ENCODE measurements at places on chromosomes 1 and 21. TPM values are rescaled to one million over a fixed set of nuclear protein-coding genes. Genes with fewer than 3 reads are reported as not detected.

LRRC38 gene
- total RNA-seq, result not detected

TESK2 gene
- 3.3 TPM for total RNA-seq

PEX19 gene
- total RNA-seq, result 48.8 TPM

OR6K3 gene
- not detected for total RNA-seq

ANKRD35 gene
- 2.1 TPM for total RNA-seq

SYT11 gene
- total RNA-seq, result 419 TPM

PEAR1 gene
- total RNA-seq, result 1.2 TPM

- H3K27ac ChIP-seq, result peak overlapping the region; percentile 18
- H3K4me3 ChIP-seq, result no peak overlapping the region
- H3K27me3 ChIP-seq, result peaks cover 2% of the 10 kb centered on the region
- H3K36me3 ChIP-seq, result no peaks in the 10 kb centered on the region
Observed at GRCh38 chr1:56534130-56534651, 45.2 kb downstream of the PLPP3 start.

DNA sequence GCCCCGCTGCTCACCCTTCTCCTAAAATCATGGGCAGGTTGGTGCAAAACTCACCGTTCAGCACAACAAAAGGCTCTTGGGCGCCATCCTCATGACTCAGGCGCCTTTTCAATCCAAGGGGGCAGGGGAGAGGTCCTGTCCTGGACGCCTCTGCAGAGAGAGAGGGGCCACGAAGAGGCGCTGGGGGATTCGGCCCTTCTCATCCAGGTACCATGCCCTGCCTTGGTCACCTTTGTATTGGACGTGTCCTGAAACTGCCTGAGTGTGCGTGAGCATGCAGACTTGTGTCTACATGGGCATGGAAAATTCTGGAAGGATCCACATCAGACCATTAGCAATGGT, 53.5 kb downstream of the SLC37A1 start:
- H3K36me3 ChIP-seq, result peaks cover 9% of the 10 kb centered on the region
- H3K27ac ChIP-seq, result no peak overlapping the region
- H3K4me3 ChIP-seq, result no peak overlapping the region
- H3K27me3 ChIP-seq, result no peaks in the 10 kb centered on the region

- no peaks in the 10 kb centered on the region for H3K4me1 ChIP-seq
- H3K27me3 ChIP-seq, result peaks cover 2% of the 10 kb centered on the region
- no peak overlapping the region for H3K4me3 ChIP-seq
- no peaks in the 10 kb centered on the region for H3K36me3 ChIP-seq
- DNase-seq, result no peak
Observed at GRCh38 chr21:14557413-14557812, 11.3 kb upstream of the SAMSN1 start.

DNA sequence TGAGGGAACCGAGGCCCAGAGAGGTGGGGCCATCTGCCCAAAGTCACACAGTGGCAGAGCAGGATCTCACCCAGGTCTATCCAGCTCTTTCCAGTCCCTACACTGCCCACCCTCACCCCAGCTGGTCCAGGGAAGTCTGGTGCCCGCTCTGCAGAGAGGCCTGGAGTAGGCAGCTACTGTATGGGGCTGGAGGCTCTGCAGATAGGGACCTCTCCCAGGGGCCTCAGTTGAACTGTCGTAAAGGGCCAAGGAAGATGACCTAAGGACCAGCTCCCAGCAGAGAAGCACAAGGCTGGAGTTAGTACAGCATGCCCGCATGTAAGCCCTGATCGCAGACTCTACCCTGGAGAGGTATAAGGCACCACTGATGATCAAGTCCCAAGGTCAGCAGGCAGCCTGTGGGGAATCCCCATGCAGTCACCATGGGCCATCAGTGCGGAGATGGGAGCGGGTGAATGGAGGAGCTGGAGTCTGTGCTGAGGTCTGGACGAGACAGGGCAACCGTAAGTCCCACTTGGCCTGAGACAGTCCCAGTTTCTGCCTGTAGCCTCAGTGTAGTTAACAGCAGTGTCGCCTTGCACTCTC, 320.2 kb downstream of the MATN1 start:
- H3K4me1 ChIP-seq, result no peaks in the 10 kb centered on the region
- H3K27ac ChIP-seq, result no peak overlapping the region
- peaks cover 3% of the 10 kb centered on the region for H3K27me3 ChIP-seq
- no peak for DNase-seq
- no peaks in the 10 kb centered on the region for H3K36me3 ChIP-seq

DNA sequence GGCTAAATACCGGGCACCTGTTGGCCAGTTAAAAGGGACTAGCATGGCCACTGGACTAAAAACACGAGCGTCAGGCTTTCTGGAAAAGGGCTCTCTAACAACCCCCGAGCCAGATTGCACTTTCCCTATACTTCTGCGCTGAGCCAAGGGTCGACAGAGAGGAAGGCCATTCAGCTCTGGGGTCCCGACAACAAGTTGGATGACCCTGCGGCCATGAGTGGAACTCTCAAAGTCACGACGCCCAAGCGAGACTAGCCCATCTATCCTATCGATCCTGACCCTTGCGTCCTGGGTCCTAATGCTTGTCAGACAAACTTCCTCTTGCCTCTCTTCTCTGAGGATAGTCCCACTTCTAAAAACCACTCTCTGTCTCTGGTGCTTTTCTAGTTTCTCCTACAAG, 99.9 kb upstream of the PRDX6 start:
- no peak overlapping the region for H3K27ac ChIP-seq
- DNase-seq, result no peak
- no peaks in the 10 kb centered on the region for H3K27me3 ChIP-seq
- no peak overlapping the region for H3K4me3 ChIP-seq

DNA sequence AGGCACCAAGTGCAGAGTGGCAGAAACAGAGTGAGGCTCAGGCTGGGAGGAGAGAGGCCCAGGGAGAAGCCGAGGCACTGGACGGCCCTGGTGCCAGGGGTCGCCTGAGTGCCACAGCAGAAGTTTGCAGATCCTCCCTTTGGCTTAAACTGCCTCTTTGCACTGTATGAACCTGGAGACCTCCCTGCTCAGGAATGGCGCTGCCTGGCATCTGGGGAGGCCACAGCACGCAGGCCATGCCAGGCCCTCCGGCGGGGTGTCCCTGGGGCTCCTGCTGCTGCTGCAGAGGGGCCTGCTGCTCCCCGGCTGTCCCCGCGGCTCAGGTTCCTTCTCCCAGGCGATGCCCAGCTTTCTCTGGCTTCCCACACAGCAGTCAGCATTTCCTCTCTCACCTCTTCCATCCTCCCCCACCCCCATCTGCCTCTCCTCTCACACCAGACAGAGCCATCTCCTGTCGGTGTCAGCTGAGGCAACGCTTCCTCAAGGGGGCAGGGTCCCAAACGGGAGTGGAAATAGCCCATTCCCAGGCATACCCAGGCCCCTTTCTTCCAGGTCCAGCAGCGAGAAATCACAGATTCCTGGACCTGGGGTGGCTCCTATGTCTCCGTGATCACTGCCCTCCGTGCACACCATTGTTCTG, 35.2 kb downstream of the SYT6 start:
- peaks cover 15% of the 10 kb centered on the region for H3K27me3 ChIP-seq
- no peak overlapping the region for H3K4me3 ChIP-seq
- H3K4me1 ChIP-seq, result peaks cover 17% of the 10 kb centered on the region

GRCh38 chr1:114154146-114154962, 685 bp upstream of the SYT6 start:
- H3K4me3 ChIP-seq, result peak overlapping the region; percentile 91
- no peaks in the 10 kb centered on the region for H3K36me3 ChIP-seq
- H3K4me1 ChIP-seq, result peaks cover 15% of the 10 kb centered on the region
- peak overlapping the region; percentile 75 for H3K27ac ChIP-seq

DNA sequence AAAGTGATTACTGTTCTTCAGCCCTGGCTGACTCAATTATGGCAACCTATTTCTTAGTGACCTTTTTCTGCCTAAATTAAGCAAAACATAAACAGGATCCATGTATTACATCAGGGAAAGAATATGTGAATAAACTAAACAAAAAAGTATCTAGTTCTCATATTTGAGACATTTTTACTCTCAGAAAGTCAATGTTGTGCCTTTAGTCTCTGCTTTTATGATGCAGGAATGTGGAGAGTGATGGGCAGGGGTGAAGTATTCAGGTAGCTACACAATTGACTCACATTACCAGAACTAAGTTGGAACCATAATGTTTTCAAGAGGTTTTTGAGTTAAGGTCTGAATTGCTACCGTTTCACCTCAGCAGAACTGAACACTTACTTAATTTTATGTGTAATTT, 462.7 kb upstream of the CXADR start:
- H3K27ac ChIP-seq, result no peak overlapping the region
- no peak for DNase-seq
- H3K4me3 ChIP-seq, result no peak overlapping the region
- peaks cover 18% of the 10 kb centered on the region for H3K4me1 ChIP-seq

DNA sequence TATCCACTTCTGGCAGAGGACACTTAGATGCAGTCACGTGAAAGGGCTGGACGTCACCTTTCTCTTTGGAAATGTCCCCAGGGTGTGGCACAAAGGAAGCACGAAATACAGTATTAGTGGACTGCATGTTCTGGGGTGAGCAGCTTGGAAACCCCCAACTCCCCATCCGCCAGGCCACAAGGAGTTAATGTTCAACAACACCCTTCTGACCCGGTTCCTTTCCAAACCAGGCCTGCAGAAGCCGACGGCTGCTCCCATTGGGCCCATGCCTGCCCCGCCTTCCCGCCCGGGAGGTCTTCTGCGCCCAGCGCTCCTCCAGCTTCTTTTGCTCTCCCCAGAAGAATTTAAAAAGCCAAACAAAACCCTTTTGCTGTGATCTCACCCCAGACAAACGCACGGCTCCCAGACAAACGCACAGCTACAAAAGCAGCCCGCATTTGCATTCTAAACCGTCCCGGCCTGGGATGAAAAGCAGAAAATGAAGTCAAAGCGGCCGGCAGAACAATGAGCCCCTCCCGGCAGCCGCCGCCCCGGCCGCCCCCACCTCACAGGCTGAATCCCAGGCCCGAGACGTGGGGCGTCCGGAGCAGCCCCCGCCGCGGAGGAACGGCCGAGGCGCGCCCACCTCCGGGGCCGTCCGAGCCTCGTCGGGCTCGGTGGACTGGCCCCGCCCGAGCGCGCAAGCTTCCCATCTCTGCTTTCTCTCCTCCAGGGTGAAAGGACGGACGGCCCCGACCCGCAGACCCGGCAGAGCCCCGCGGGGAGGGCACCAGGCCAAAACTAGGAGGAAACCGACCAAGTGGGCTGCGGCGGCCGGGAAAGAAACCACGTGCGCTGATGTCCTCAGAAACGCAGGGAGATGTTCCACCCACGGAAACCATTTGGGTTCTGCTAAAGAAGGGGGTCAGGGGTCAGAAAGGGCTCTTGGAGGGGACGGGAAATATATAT, 101.9 kb downstream of the PLPP3 start:
- H3K4me3 ChIP-seq, result peak overlapping the region; percentile 86
- H3K36me3 ChIP-seq, result no peaks in the 10 kb centered on the region
- H3K4me1 ChIP-seq, result peaks cover 4% of the 10 kb centered on the region

- no peak overlapping the region for H3K27ac ChIP-seq
- no peak overlapping the region for H3K4me3 ChIP-seq
- no peaks in the 10 kb centered on the region for H3K36me3 ChIP-seq
- DNase-seq, result no peak
- H3K4me1 ChIP-seq, result no peaks in the 10 kb centered on the region
- H3K27me3 ChIP-seq, result peaks cover 4% of the 10 kb centered on the region
Observed at GRCh38 chr1:44013949-44014348, 17.3 kb downstream of the SLC6A9 start.

- no peak for DNase-seq
- peaks cover 2% of the 10 kb centered on the region for H3K27me3 ChIP-seq
- H3K36me3 ChIP-seq, result peaks cover 27% of the 10 kb centered on the region
- no peaks in the 10 kb centered on the region for H3K4me1 ChIP-seq
- no peak overlapping the region for H3K4me3 ChIP-seq
Observed at GRCh38 chr21:17921579-17922530, 102.7 kb upstream of the C21orf91 start.

DNA sequence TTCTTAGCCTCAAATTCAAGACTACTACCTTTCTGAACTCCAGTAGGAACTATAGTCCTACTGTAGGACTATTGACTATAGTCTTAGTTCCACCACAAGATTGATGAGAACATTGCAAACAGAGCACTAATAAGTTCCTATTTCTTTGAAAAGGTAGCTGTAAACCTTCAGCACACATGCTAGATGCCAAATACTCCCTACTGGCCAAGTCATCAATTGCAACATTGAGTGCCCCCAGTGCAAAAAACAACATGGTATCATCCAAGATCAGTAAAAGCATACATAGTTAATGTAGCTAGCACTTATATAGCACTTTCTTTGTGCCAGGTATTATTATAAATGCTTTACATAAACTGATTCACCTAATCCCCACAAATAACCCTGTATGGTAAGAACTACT, 99.8 kb downstream of the MRPL39 start:
- H3K4me1 ChIP-seq, result no peaks in the 10 kb centered on the region
- DNase-seq, result no peak
- H3K4me3 ChIP-seq, result no peak overlapping the region

DNA sequence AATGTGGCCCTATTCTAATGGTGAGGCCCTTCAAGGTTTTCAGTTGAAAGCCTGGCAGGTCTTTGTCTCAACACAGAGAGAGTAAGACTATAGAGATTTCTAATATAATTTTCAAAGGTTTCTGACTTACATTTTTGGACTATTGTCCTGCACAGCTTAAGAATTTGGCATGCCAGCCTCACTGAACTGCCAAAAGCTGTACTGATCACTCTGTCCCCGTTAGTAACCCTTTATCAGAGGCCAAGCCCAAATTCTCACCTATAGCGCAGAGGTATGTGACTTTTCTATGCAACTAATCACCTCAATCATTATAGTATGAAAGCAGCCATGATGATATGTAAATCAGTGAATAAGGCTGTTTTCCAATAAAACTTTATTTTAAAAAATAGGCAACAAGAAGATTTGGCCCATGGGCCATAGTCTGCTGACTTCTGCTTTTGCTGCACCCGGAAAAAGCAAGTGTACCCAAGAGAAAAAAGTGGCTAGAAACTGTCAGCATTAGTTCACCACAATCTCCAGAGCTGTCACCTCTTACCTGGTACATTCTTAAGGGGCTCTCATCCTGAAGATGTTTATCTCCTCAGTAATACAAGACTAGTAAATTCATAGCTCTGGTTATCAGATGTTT, 85.4 kb downstream of the PIGK start:
- peaks cover 2% of the 10 kb centered on the region for H3K4me1 ChIP-seq
- no peak for DNase-seq
- no peak overlapping the region for H3K4me3 ChIP-seq
- no peaks in the 10 kb centered on the region for H3K27me3 ChIP-seq
- no peak overlapping the region for H3K27ac ChIP-seq
- no peaks in the 10 kb centered on the region for H3K36me3 ChIP-seq

GRCh38 chr21:25838809-25839208, 104.0 kb downstream of the GABPA start:
- no peak for DNase-seq
- peaks cover 1% of the 10 kb centered on the region for H3K4me1 ChIP-seq
- H3K4me3 ChIP-seq, result no peak overlapping the region
- peaks cover 6% of the 10 kb centered on the region for H3K36me3 ChIP-seq

DNA sequence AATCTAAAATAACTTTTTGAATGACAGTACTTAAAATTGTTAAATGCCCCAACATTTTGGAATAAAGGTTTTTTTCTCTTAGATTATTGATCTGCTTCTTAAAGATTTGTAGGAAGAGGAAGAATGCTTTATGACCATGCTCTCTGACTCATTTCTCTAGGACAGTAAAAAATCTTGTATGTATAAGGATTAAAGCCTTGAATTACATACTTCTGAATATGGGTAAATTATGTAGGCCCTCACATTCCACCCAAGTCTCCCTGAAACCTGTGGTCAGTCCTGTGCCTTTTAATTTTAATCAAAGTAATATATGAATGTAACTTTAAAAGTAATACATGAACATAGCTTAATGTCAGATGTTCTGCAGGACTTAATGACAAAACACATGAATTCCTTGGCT, 50.5 kb downstream of the ABCD3 start:
- H3K27me3 ChIP-seq, result no peaks in the 10 kb centered on the region
- no peak for DNase-seq
- peaks cover 9% of the 10 kb centered on the region for H3K36me3 ChIP-seq
- no peak overlapping the region for H3K27ac ChIP-seq

GRCh38 chr1:199405634-199406196, 621.8 kb upstream of the NR5A2 start:
- DNase-seq, result no peak
- no peaks in the 10 kb centered on the region for H3K27me3 ChIP-seq
- H3K27ac ChIP-seq, result no peak overlapping the region
